ENCODE measurements at places on chromosomes 13 and 19. TPM values are rescaled to one million over a fixed set of nuclear protein-coding genes. Genes with fewer than 3 reads are reported as not detected.

Gene C19orf85
- not detected for total RNA-seq

Gene NLRP4
- not detected for total RNA-seq

Gene KLK1
- not detected for total RNA-seq

Gene ZNF558
- total RNA-seq, result 16.7 TPM

Gene PLIN4
- total RNA-seq, result under 0.01 TPM

Gene ZIC2
- total RNA-seq, result not detected

Gene SLC10A2
- not detected for total RNA-seq

Gene IL4I1
- total RNA-seq, result 0.36 TPM

Gene ANKRD24
- total RNA-seq, result 0.18 TPM

Gene ARID3A
- 16.7 TPM for total RNA-seq

Gene DENND1C
- total RNA-seq, result not detected

Gene IZUMO4
- 0.56 TPM for total RNA-seq

Gene TBC1D4
- 11.4 TPM for total RNA-seq

Gene LGALS14
- not detected for total RNA-seq

Gene SLC15A1
- not detected for total RNA-seq

Gene FBXO27
- under 0.01 TPM for total RNA-seq

Gene CIRBP
- total RNA-seq, result 299 TPM

Gene MBD3L4
- total RNA-seq, result not detected

Gene CEACAM19
- total RNA-seq, result 0.56 TPM

Gene FAM174C
- 7.5 TPM for total RNA-seq

Gene ACER1
- total RNA-seq, result not detected

Gene SKA3
- total RNA-seq, result 24.4 TPM

Gene ZNF846
- total RNA-seq, result 5.3 TPM

Gene NTF4
- total RNA-seq, result 0.18 TPM

Gene LACC1
- 4.4 TPM for total RNA-seq

Gene SYNGR4
- not detected for total RNA-seq

Gene RASAL3
- total RNA-seq, result not detected

Gene PNMA8B
- total RNA-seq, result under 0.01 TPM

Gene NLRP9
- not detected for total RNA-seq

Gene PSG2
- total RNA-seq, result 0.28 TPM

Gene CD70
- not detected for total RNA-seq

Gene SLC25A41
- not detected for total RNA-seq

Gene SIGLEC7
- not detected for total RNA-seq

Gene ASPDH
- total RNA-seq, result not detected

Gene LPAR2
- total RNA-seq, result under 0.01 TPM

Gene CYP2A6
- total RNA-seq, result not detected

Gene PTGIR
- 0.54 TPM for total RNA-seq

Gene CGB7
- not detected for total RNA-seq

Gene KCNC3
- not detected for total RNA-seq

Gene GPR183
- 0.28 TPM for total RNA-seq

Gene CEACAM20
- not detected for total RNA-seq

Gene SLITRK1
- under 0.01 TPM for total RNA-seq

Gene FFAR2
- total RNA-seq, result not detected

Gene AP1M2
- not detected for total RNA-seq

Gene ZNF525
- 6.7 TPM for total RNA-seq

Gene PRKACA
- total RNA-seq, result 18.1 TPM

Gene LHB
- not detected for total RNA-seq
